Fibroblast of lung (primary cell): ENCODE measurements at places on chromosomes 3 and 15. TPM values are rescaled to one million over a fixed set of nuclear protein-coding genes. Genes with fewer than 3 reads are reported as not detected.

GRCh38 chr3:134054881-134055280 lies 25.2 kb upstream of the SLCO2A1 start:
- H3K27ac ChIP-seq: no peak overlapping the region
- no peaks in the 10 kb centered on the region for H3K4me1 ChIP-seq
- no peaks in the 10 kb centered on the region for H3K27me3 ChIP-seq
- no peaks in the 10 kb centered on the region for H3K36me3 ChIP-seq
- no peak overlapping the region for H3K4me3 ChIP-seq

GRCh38 chr3:38536671-38537070 lies 40.5 kb downstream of the EXOG start:
- no peak for DNase-seq
- H3K36me3 ChIP-seq: no peaks in the 10 kb centered on the region

Gene NRROS
- under 0.01 and 0.33 TPM in 2 replicates for total RNA-seq

GRCh38 chr3:27714146-27714526 lies 8.0 kb downstream of the EOMES start:
- peaks cover 3% of the 10 kb centered on the region for H3K4me1 ChIP-seq
- no peak for DNase-seq
- peak overlapping the region; percentile 67 for H3K4me3 ChIP-seq
- H3K27ac ChIP-seq: no peak overlapping the region

DNA sequence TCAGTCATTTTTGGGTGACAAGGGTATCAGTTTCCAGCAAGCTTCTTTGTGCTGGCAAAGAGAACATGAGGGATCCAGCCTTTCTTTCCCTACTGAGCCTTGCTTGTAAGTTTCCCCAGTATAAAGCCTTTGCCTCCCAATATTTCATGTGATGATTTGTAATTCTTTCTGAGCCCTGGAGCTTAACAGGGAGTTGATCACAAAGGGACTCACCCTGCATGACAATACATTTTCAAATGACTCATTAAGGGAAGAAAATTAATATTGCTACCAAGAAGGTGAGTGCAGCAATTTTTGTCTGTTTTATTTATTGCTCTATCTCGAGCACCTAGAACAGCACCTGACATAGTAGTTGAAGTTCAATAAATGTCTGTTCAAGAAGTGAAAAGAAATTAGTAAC lies 27.7 kb downstream of the OXSM start:
- peaks cover 8% of the 10 kb centered on the region for H3K4me1 ChIP-seq
- H3K36me3 ChIP-seq: no peaks in the 10 kb centered on the region
- H3K27me3 ChIP-seq: no peaks in the 10 kb centered on the region
- DNase-seq: no peak

Gene FEZF2
- not detected in 2 replicates for total RNA-seq

GRCh38 chr3:12663401-12663935 lies 449 bp downstream of the RAF1 start:
- H3K27me3 ChIP-seq: no peaks in the 10 kb centered on the region
- H3K4me3 ChIP-seq: peak overlapping the region; percentile 95
- peaks cover 10% of the 10 kb centered on the region for H3K4me1 ChIP-seq

DNA sequence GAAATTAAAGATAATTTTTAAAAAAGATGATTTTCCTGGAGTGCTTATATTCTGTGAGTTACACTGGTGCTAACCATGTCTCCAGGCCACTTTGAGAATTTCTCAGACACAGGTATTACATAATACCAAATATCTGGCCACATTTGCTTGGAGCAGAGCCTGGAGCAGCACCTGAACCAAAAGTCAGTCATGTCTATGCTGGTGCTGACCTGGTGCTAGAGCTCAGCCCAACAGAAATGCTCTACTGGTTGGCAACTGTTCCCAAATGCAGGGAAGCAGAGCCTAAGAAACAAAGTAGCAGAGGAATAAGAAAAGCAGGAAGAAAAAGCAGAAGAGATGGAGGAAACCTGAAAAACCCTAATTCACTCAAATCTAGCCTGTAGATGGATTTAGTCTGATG lies 135.7 kb upstream of the SLC7A14 start:
- H3K36me3 ChIP-seq: no peaks in the 10 kb centered on the region
- peaks cover 36% of the 10 kb centered on the region for H3K4me1 ChIP-seq
- H3K27me3 ChIP-seq: no peaks in the 10 kb centered on the region
- no peak overlapping the region for H3K4me3 ChIP-seq
- H3K27ac ChIP-seq: no peak overlapping the region
- DNase-seq: no peak

DNA sequence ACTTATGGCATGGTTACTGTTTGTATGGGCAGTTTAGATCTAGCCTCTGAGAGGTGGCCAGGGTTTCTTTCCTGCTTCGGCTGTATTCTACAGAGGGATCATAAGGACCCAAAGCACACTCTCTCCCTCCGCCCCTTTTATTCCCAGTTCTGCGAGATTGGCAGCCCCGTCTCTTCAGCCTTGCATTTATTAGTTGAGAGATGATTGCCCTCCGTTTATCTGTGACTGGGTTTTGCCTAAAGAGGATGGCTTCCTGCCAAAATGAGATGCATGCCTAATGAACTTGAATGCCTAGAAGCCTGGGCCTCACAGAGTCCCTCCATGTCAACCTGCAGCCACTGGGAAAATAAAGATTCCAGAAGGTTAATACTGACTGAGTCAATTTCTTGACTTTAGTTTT lies 97.1 kb upstream of the CHL1 start:
- no peaks in the 10 kb centered on the region for H3K4me1 ChIP-seq
- no peaks in the 10 kb centered on the region for H3K36me3 ChIP-seq
- no peak overlapping the region for H3K4me3 ChIP-seq
- DNase-seq: no peak

DNA sequence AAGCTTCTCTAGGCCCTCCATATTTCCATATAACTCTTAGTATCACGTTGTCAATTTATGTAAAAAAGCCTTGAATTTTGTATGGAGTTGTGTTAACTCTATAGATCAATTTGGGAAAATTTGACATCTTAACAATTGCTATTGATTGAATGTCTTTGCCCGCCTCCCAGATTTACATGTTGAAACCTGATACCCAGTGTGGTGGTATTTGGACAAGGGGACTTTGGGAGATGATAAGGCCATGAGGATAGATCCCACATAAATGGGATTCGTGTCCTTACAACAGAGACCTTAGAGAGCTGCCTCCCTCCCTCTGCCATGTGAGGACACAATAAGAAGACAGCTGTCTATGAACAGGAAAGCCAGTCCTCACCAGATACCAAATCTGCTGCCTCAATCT lies 21.1 kb upstream of the TNK2 start:
- no peak overlapping the region for H3K27ac ChIP-seq
- no peaks in the 10 kb centered on the region for H3K27me3 ChIP-seq
- H3K4me1 ChIP-seq: no peaks in the 10 kb centered on the region
- no peaks in the 10 kb centered on the region for H3K36me3 ChIP-seq

DNA sequence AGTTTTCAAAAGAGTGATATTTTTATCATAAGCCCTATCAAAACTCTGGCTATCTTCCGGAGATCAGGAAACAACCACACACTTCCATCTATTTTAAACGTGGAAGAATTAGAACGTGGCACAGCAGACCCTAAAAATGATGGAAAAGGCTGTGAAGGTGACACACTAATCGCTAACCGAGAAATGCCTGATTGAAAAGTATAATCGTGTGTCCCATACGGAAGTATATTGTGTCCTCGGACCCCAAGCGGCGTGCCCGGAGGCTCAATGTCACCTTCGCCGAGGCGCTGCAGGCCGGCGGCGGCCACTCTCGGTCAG lies 642 bp downstream of the COX5A start:
- no peaks in the 10 kb centered on the region for H3K27me3 ChIP-seq
- no peak for DNase-seq
- H3K27ac ChIP-seq: peak overlapping the region; percentile 92
- H3K4me3 ChIP-seq: peak overlapping the region; percentile 99
- H3K36me3 ChIP-seq: no peaks in the 10 kb centered on the region

DNA sequence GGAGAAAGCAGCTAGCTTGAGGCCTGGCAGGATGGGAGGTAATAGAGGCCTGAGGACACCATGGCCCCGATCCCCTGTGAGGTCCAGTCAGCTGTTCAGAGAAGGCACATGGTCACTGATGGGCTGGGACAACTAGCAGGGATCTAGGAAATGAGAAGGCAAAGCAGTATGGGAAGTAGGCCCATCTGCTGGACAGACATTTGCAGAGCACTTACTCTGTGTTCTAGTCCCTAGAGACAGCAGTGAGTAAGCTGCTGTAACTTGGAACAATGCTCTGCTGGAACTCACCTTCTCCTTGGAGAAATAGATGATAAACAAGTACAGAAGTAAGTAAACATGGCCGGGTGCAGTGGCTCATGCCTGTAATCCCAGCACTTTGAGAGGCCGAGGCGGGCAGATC lies 7.1 kb downstream of the ECE2 start:
- H3K4me1 ChIP-seq: no peaks in the 10 kb centered on the region
- no peak overlapping the region for H3K4me3 ChIP-seq
- peaks cover 14% of the 10 kb centered on the region for H3K27me3 ChIP-seq
- H3K36me3 ChIP-seq: no peaks in the 10 kb centered on the region
- no peak overlapping the region for H3K27ac ChIP-seq

Gene CHRM5
- not detected in 2 replicates for total RNA-seq

DNA sequence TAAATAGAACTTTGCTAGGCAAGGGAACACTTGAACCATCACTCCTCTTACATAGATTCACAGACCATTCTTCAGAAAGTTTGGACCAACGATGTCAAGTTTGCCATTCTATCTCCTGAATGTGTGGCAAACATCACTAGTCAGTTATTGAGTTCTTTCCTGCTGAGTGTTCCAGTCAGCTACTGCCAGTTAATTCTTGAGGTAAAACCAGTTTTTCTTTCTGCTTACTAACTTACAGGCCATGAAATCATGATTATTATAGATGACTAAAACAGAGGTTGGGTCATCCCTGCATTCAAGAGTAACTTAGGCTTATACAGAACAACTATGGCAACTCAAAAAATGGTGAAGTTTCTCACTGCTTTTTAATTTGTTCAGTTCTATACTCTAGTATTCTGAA lies 88.2 kb downstream of the AP4E1 start:
- peak; percentile 72 for DNase-seq
- no peak overlapping the region for H3K4me3 ChIP-seq
- no peaks in the 10 kb centered on the region for H3K27me3 ChIP-seq
- H3K4me1 ChIP-seq: no peaks in the 10 kb centered on the region

GRCh38 chr3:29186982-29187725 lies 93.7 kb upstream of the RBMS3 start:
- no peak overlapping the region for H3K4me3 ChIP-seq
- no peaks in the 10 kb centered on the region for H3K36me3 ChIP-seq
- no peaks in the 10 kb centered on the region for H3K27me3 ChIP-seq

Gene EEF1AKMT4
- 1.2 and 2.3 TPM in 2 replicates for total RNA-seq

DNA sequence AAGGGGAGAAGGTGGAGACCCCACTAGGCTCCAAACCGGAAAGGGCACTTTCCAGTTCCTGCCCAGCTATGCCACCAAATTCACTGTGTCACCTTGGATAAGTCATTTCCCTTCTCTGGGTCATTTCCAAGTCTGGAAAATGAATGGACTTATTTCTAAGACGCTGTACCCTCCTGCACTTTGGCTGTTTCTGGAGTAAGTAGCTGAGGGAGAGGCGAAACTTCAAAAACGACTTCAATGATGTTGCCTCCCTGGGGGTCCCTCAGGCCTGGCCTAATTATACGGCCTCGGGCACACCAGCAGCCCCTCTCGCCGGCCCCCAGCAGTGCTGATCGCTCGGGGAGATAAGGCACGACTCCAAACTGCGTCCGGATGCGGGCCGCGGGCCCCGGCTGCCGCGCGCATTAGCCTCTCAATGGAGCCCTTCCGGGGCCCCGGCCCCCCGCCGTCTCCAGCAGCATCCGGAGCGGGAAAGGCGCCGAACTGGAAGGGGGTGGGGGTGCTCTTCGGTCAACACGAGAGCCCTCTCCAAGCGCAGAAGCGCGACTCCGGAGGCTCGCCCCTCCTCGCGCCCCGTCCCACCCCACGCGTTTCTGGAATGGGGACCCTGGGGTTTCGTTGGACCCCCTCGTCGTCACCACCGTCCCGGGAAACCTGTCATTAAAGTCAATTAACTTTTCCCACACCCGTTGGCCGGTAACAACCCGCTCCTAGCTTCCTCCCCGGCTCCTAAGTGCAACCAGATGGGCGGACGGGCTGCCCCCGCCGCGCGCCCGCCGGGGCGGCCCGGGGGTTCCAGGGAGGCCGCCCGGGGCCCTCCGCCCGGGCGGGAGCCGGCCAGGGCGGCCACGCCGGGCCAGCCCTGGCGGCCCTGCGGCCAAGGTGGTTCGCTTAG lies 4.8 kb downstream of the HES1 start:
- no peak for DNase-seq
- no peaks in the 10 kb centered on the region for H3K36me3 ChIP-seq
- peaks cover 9% of the 10 kb centered on the region for H3K27me3 ChIP-seq
- peak overlapping the region; percentile 40 for H3K4me3 ChIP-seq
- peak overlapping the region; percentile 43 for H3K27ac ChIP-seq

DNA sequence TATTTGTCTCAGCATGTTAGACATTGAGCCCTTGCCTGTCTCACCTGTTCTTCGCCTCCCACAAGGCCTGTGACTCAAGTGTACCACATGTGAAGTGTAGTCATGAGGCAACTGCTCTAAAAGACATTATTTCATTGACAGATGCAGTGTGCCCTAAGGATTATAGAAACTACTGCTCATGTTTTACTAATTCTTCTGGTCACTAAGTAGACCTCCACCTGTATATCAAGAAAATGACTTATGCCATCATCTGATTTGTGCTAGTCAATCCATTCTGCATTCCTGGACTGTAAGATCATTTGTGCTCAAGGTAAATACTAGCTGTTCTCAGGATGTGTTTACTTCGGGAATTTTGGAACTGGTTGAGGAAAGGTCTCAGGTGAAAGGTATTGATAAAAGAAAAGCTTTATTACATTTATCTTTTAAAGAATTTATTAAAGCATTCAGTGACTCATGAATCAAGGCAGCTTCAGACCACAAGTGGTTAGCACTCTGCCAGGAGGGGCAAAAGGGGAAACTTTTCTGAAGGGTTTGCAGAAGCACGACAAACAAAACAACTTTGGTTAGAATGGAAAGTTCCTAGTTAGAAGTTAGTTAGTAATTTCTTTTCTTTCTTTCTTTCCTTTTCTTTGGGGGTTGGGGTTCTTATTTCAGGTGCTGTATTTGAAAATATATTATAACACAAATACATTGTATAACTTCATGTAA lies 465.3 kb upstream of the CBLB start:
- no peaks in the 10 kb centered on the region for H3K27me3 ChIP-seq
- H3K4me1 ChIP-seq: no peaks in the 10 kb centered on the region
- peak; percentile 93 for DNase-seq

DNA sequence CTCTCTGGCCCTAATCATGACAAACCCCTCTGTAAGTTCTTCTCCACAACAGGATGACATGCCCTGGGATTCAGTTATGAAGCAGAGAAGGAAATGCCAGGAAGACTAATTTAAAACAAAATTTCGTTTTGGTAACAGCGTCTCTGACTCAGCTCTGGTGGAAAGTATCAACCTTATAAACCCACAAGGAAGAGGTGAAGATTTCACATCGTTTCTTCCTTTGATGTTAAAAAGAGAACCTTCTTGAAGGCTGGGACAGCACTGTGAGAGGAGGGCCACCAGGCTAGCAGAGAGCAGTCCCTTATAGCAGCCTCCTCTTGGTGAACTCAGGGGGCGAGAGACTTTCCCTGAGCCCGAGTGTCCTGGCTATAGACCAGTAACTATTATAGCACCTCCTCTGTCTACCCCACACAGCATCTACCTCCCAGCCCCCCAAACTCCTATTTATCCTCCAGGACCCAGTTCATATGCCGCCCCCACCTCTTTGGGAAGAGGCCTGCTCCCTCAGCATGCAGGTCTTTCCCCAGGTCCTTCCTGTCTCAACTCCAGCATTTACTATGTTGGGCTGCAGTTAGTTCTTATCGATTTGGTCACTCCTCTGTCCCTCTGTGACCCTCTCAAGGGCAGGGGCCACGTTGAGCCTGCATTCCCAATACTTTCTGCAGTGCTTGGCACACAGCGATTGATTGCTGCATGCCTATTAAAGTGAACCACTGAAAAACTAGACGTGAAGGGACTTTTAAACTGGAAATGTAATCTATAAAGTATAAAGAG lies 321.5 kb upstream of the ICE2 start:
- no peak for DNase-seq
- no peak overlapping the region for H3K27ac ChIP-seq
- no peak overlapping the region for H3K4me3 ChIP-seq
- no peaks in the 10 kb centered on the region for H3K36me3 ChIP-seq
